IPS DF 19.7 (cell line): ENCODE measurements at places on chromosomes 6 and 20.

GRCh38 chr6:145087034-145087433 lies 648.3 kb downstream of the EPM2A start:
- no peak for DNase-seq

DNA sequence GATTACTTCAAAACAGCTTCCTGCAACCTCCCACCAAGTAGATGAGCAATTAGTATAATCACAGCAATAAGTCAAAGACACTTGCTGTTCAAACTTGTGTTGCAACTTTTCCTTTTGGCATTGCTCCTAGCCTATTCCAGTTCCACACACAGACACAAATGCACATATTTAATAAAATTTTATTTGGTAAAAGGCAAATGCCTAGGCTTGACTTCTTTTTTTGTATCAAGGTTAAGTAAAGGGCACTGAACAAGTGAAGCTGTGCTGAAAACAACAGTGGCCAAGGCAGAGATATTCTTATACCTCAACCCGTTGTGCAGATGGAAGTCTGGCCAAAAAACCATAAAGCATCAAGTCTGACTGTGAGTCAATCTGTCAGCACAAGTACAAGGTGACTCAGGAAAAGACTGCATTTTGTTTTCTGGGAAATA lies 708.4 kb upstream of the CITED2 start:
- no peak for DNase-seq

DNA sequence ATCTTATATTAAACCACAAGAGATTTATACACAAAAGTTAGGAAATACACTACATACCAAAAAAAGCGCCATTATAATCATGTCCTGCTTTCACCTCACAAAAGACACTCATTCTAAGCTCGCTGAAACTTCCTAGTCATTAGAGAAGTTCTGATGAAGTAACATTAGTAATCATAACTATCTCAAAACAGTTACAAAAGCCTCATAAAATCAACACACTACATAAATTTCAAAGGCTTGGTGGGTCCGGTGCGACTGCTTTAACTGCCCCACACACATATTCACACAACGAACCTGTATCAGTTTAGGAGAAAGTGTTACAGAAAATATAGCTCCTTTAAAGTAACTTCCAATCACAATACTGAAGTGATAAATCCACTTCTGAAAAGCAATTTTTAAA lies 1.9 kb downstream of the PHIP start:
- no peak for DNase-seq

GRCh38 chr6:90066697-90067096 lies 172.4 kb downstream of the GJA10 start:
- no peak for DNase-seq

GRCh38 chr6:39342692-39343395 lies 20.3 kb upstream of the KCNK16 start:
- DNase-seq = no peak

- no peak for DNase-seq
These were observed 149.9 kb upstream of the PTPN1 start for GRCh38 chr20:50360218-50360672.

- DNase-seq = peak; percentile 86
These were observed at the start of gene CYB5R4 for GRCh38 chr6:83859410-83860358. CYB5R4 (plus strand) TSS chr6:83859689; CDS start chr6:83859783, 94 bp downstream.

DNA sequence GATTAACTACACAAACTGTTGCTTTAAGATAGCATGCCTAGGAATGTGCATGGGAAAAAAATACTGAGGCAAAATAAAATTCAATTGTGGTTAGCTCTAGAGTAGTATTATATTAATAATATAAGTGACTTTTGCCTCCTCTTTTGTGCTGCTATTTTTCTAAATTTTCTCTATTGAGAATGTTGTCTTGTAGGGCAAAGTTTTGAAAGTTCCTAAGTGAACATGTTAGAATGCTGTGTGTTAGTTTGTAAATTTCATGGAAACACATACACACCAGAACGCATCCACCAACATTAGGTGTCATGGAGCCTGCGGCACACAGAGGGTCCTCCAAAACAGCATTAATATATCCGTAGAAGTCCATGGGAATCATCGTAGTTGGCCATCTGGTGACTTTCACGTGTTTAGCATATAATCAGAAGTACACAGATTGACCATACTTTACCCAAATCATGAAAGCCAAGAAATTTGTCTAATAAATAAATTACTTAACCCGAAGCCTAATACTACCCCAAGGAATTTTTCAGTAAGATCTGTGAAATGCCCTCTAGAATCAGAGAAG lies 25.6 kb downstream of the ARHGAP18 start:
- no peak for DNase-seq

DNA sequence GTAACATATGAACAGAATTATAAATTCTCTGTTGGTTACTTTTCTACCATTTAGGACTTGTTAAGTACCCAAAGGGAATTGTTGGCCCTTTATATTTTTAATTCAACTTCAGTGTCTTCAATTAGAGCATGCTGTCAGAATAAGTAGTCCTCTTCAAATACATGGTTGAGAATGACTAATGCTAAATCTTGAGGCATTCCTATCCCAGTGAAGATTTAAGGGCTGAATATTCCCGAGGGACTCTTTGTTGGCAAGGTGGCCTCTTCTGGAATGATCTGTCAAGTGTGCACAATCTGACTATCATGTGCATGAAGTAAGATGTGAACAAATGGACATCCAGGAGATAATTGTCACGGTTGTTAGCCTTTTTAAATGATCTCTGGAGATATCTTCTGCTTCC lies 421.7 kb downstream of the BMP2 start:
- DNase-seq = no peak

DNA sequence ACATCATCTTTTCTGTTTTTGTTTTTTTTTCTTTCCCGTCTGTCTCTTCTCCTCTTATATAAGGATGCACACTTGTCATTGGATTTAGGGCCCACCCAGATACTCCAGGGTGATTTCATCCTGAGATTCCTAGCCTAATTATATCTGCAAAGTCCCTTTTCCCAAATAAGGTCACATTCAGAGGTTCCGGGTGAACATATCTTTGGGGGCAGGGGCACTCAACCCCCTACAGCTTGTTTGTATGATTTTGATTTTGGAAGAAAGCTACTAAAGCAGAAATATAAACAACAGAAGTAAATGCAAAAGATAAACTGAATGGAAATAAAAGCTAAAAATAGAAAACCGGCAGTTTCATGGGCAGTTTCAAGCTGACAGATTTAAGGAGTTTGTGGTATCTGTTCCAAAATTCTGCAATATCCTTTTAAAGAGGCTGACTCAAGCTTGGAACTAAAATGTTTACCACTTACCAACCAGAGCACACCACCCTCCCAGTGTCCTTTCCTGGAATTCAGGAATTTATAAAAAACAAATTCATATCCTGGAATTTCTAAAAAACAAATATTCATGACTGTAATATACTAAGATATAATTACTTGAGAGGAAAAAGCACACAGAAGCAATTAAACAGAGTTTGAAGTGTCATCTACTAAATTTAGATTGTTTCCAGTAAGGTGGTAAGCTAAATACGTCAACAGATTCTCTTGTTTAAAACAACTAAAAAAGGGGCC lies 100.0 kb upstream of the CARMIL1 start:
- no peak for DNase-seq

- DNase-seq = no peak
These were observed 24.6 kb downstream of the ATG5 start for GRCh38 chr6:106300944-106301343.

DNA sequence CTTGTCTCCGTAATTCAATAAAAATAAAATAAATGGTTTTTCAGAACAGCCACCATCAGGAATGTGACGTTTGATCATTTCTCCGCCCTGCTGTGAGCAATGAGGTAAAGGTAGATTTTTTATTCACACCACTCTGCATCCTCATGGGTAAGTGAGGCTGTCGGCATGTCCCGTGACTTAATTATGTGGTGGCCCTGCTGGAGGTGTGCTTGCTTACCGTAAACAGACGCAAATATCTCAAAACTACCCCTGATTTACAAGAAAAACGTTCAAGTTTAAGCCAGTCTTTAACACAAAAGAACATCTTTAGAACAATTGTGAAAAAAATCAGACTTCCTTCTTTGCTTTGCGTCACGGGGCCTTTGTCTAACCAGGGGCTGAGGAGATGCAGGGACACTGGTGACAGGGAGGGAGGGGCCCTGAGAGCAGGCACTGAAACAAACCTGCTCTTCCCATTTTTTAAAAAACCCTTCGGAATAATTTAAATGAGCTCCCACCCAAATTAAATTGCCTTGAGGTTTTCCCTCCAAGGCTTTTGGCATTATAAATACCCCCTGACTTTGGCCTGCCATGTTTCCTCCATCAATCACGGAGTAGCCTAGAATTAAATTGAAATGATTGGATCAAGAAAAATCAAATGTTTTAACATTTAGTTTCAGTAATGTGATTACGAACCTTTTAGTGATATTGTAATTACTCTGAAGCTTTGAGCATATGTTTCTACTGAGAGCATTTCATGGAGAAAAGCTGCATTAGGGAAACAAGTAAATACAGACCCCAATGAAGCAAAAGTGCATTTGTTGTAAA lies 13.4 kb downstream of the PRKN start:
- no peak for DNase-seq

DNA sequence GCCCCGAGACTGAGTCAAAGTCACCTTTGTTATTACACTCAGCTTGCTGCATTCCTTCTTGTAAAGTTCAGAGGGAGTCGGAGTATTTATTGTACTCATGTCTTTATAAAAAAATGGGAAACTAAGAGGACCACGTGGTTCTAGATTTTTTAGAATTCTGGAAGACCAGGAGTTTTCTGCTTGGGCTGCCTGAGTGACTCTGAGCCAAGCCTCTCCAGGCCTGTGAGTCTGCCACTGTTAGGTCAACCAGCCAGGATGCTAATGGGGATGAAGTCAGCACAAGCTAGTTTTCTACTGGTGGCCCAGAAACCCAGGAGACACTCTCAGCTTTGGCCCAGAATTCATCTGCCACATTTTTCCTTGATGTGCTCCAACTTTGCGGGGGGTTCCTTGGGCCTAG lies 453.5 kb upstream of the SULF2 start:
- no peak for DNase-seq

GRCh38 chr6:5562277-5562676 lies 301.0 kb downstream of the FARS2 start:
- no peak for DNase-seq

DNA sequence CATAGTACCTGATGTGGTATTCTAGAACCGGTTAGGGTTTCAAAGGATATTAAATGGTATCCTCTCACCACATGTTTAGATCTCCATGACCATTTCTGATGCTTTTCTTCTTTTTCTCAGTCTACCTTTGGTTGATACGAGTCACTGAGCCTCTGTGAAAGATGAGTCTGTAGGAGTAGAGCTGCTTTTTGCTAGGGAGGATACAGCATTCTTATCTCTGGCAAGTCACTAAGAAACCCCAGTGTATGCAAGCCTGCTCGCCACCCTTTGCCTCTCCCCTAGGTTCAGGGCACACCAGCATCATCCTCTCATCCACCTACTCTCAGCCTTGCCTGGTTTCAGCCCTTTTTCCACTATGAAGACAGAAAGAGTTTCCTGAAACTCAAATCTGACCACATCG lies 89.9 kb downstream of the MTFR2 start:
- no peak for DNase-seq

DNA sequence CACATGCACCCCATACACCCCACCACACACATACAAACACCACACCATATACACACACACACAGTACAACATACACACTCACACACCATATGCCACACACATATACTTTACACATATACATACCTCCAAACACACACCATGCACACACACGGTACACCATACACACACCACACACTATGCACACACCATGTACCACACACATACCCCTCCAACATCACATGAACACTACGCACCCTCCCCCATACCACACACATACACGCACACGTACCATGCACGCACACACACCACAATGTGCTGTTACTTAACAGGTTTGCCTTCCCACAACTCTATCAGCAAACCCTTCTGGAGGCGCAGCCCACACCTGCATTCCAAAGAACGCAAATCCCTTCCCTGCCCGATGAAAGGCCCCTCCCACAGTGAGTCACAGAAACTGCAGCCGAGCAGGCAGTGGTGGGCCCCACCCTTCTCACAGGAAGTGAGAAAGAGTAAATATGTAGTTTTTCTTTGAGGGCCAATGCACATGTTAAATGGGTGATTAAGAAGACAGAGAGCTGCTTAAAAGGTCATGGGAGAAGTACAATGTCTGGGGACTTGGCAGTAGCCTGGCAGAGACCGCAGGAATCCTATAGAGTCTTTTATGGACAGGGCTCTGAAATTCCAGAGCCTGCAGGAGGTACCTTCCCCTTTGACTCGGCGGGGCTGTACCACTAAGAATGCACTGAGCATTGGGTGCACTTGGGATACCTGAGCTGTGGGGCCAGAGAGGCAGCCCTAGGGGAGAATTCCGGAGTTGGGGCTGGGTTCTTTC lies 34.1 kb upstream of the EZR start:
- peak; percentile 100 for DNase-seq

- no peak for DNase-seq
These were observed 637 bp upstream of the RPF2 start for GRCh38 chr6:110981202-110981600.

- no peak for DNase-seq
These were observed 92.5 kb upstream of the ADGRF1 start for GRCh38 chr6:47134476-47135189.

- no peak for DNase-seq
These were observed 6.6 kb upstream of the BTBD9 start for GRCh38 chr6:38646166-38646878.

- DNase-seq = no peak
These were observed 14.9 kb downstream of the NT5E start for GRCh38 chr6:85464722-85465150.

DNA sequence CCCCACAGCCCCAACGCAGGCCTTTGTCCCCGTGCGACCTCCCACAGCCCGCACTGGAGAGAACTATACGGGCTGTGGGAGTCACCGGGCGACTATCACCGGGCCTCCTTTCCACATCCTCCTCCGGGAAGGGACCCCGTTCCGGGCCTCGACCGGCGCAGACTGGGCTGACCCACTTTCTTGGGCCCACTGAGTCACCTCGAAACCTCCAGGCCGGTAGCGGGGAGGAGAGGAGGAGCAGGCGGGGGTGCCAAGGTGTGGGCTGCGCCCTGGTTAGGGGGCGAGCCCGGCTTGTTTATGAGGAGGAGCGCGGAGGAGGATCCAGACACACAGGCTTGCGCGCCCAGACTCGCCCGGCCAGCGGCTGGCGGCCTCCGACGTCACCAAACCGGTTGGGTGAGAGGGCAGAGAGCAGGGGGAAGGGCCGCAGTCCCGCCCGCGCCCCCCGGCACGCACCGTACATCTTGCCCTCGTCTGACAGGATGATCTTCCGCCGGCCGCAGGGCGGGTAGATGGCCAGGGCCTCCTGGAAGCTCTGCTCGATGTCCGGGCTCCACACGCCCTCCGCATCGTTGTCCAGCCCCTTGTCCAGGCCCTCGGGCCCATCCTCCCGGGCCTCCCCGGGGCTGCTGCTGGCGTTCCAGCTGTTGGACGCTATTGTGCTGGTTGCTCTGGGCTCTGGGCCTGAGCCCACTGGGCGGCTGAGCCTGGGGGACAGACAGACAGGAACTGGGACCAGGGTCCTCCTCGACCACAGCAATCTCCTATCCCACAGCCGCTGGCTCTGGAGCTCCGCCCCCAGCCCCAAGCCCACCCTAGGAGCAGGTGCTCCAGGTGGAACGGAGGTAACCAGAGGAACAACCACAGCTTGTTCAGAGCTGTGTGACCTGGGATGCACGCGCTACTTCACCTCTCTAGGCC lies 10.6 kb downstream of the TEAD3 start:
- DNase-seq = no peak

GRCh38 chr6:105645156-105645555 lies 242.3 kb upstream of the PREP start:
- no peak for DNase-seq
